GM03348 (cell line): ENCODE measurements at places on chromosomes 1 and 21.

DNA sequence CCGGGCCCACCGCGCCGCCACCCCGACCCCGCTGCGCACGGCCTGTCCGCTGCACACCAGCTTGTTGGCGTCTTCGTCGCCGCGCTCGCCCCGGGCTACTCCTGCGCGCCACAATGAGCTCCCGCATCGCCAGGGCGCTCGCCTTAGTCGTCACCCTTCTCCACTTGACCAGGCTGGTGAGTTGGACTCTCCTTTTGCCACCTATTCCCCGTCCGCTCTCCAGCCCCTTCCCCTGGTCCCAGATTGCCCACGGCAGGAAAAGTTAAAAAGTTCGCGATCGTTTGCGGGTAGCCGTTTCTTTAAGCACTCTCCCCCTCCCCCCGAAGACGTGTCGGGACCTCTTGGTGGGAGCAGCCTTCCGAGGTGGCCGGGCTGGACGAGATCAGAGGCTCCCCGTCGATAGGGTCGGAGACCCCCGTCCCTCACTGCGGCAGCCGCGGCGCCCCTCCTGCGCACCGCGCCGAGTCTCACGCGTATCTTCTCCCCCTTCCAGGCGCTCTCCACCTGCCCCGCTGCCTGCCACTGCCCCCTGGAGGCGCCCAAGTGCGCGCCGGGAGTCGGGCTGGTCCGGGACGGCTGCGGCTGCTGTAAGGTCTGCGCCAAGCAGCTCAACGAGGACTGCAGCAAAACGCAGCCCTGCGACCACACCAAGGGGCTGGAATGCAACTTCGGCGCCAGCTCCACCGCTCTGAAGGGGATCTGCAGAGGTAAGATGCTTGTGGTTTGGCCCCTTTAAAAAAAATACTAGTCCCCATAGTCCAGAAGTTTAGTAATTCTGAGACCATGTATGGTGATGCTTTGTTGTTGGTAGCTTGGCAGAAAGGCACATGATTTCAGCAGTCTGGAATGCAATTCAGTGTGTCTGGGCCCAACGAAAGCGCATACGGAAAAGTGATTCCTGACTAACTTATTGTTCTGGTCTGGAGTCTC lies 576 bp downstream of the CCN1 start:
- DNase-seq: peak; percentile 65

GRCh38 chr1:30834253-30834652 lies 74.3 kb downstream of the SDC3 start:
- no peak for DNase-seq

- peak; percentile 50 for DNase-seq
These were observed 92.5 kb downstream of the CDC42BPA start for GRCh38 chr1:227225715-227226346.

GRCh38 chr1:198601936-198602889 lies 36.6 kb upstream of the PTPRC start:
- peak; percentile 60 for DNase-seq

DNA sequence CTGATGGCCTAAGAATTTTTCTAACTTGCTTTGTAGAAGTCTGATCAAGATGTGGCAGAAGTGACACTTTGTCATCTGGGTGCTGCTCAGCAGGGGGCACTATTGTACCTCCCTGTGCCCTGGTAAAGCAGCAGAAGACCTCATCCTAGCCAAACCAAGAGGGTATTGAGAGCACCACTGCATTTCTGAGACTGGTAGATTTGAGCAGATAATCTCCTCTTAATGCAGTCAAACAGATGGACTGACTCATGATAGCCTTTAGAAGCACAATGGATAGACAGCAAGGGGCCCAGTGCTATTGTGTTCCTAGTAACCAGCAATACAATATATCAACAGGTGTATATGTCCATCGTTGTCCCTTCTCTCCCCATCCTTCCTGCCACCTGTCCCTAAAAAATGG lies 5.7 kb downstream of the TPM3 start:
- peak; percentile 19 for DNase-seq
